Activated CD4-positive, CD25-positive, alpha-beta regulatory T cell treated with anti-CD3 and anti-CD28 coated beads, Interleukin-2, amount 50 U/mL, for 16 hours (primary cell): ENCODE measurements at places on chromosomes 6 and 20.
A peak's percentile ranks its signal among the peaks of the same experiment; 100 is the strongest.

- no peak for DNase-seq
Measured at GRCh38 chr6:2733736-2734480, 16.8 kb downstream of the MYLK4 start.

- peak; percentile 75 for DNase-seq
Measured at GRCh38 chr6:26025894-26026832, 61.1 kb upstream of the HFE start.

- no peak for DNase-seq
Measured at GRCh38 chr6:30914854-30915590, 984 bp downstream of the VARS2 start.

GRCh38 chr20:37941332-37941731, 38.4 kb downstream of the VSTM2L start:
- no peak for DNase-seq

DNA sequence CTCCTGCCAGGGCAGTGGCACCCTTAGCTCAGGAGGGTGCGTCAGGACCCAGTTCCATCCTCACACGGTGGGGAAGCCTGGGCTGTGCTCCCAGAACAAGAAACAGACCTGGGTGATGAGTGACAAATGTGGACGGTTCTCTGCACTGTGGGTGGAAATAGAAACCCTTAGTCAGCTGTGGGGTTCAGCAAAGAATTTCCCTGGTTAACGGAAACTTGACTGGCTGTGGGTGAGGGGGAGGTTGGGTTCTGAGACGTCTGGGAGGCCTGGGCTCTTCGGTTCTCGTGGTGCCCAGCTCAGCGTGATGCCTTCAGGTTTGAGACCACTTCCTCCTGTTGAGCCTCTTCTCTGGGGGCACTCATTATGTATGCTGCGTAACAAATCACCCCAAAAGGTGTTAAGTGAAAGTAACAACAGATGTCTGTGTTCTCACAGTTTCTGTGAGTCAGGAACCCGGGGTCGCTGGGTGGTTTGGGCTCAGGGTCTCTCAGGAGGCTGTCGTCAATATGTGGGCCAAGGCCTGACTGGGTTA, 53.1 kb upstream of the FAM83D start:
- DNase-seq: peak; percentile 67
